ENCODE measurements at places on chromosomes 2 and 18.

GRCh38 chr2:81894451-81894990 lies 1590.0 kb upstream of the LRRTM1 start:
- DNase-seq = no peak

DNA sequence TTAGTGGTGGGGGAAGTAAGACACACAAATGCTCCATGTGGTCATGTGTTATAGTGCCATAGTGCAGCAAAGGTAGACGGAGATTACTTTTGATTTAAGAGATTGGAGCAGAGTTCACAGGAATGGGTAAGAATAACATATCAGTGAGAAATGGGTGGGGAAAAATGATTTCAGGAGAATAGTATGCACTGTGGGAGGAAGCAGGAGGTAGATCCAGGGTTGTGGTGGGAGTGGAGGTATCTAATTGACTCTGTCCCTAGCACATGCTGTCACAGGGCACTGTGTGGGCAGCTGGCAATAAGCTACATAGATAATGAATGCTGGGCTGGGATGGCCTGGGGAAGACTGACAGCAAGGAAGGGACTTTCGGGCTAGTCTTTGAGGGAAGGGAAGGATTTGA lies 65.3 kb downstream of the STAT1 start:
- DNase-seq = no peak

DNA sequence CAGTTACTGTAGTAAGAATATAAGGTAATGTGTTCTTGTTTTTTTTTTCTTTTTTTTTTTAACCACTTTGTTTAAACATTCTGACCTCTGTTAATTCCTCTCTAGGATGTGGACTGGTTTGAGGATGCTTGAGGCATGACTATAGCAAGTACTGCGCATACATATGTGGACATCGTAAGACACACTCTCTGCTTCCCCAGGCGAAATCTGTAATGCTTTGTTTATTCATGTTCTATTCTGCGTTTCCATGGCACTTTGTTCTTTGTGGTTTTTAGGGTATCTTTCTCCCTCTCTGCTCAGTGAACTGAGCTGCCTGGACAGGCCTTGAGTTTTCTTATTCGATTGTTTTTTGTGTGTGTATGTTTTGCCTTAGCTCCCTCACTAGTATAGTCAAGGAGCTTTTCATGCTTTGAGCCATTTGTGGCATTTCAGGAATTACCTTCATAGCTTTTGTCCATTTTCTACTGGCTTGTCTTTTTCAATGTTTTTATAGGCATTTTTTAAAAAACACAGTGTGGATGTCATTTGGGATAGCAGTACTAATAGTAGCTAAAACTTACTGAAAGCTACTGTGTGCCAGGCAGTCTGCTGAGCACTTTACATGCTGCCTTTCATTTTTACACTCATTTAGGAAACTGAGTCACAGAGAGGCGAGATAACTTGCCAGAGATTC lies 1.9 kb upstream of the SH3BP4 start:
- DNase-seq = no peak

DNA sequence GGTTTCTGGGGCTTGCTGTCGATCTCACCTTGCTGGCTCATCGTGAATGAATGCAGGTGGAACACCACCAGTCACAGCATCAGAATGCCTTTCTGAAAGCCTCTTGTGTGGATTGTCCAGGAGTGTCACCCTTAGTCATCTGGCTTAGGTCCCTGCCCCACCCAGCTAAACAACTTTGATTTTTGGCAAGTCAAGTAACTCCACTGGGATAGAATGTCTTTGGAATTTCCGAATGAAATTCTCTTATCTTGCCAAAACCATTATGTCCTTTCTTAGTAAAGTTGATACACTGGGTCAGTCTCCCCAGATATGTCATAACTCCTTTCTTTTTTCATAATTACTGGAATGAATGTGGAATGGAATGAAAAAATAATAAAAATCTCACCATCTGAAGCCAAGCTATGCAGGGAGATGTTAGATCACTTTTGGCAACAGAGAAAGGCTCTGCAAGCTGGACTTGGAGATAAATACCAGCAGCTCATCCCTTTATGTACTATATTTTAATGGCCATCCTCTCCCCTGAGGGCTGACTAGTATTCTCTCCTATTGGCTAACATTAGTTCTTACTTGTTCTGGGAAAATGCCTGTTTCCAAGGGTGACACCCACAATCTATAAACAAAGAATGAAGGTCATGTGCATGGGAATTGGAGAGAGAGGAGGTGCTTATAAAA lies 35.4 kb downstream of the INSIG2 start:
- no peak for DNase-seq

DNA sequence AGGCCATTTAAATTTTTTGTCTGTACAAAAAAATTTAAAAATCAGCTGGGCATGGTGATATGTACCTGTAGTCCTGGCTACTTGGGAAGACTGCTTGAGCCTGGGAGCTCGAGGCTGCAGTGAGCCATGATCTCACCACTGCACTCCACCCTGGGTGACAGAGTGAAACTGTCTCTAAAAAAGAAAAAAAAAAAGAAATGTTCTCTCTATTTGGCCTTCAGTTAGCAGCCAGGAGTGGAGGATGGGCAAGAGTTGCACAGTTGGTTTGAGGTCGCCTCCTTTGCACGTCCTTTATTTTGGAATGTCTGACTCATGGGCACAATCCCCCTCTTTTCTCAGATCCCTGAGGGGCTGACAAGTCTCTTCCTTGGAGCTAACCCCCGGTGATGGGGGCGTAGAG lies 26.3 kb downstream of the ITM2C start:
- no peak for DNase-seq
